Globus pallidus (tissue), 1 donor: ENCODE measurements at places on chromosomes 13 and 19.

DNA sequence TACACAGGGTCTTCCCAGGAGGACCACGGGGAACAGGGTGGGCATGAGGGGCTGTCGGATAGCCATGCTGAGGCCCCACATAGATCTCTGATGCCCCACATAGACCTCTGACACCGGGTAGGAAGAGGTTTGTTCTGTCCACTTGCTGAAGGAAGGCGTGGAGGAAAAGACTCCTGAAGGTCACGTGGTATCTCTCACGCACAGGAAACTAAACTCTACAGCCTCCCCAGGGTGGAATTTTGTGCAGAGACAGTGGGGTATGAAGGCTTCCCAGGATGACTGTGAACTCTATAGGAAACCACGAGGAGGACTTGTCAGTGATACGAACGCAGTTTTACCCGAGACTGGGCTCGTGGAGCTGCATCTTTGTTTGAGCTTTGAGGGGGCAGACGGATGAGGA, 2.8 kb downstream of the EVI5L start:
- peak; percentile 48 for DNase-seq

DNA sequence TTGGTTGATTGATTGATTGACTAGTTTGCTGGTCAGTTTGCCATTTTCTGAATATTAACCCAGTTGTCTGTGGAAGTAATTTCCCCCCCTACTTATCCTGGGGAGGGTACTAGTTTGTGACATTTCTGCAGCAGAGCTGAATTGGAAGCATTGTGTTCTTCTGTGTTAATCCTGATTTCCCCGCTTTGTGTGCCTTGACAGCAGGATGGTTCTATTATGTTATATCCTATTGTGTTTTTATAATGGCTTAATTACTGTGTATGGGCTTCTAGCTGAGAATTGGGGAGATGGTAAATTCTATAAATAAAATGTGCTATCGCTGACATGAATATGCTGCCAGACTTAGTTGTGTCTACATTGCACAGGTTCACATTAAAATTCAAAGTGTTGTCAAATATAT, 499.7 kb downstream of the COG6 start:
- DNase-seq: no peak

- DNase-seq: no peak
These were observed 288.3 kb downstream of the KCTD12 start for GRCh38 chr13:76597868-76598267.

GRCh38 chr13:109118521-109118920, 489.1 kb downstream of the MYO16 start:
- DNase-seq: no peak

GRCh38 chr19:469833-470232, 9.0 kb upstream of the SHC2 start:
- no peak for DNase-seq

GRCh38 chr13:110377178-110377825, 70.2 kb downstream of the COL4A2 start:
- DNase-seq: no peak

DNA sequence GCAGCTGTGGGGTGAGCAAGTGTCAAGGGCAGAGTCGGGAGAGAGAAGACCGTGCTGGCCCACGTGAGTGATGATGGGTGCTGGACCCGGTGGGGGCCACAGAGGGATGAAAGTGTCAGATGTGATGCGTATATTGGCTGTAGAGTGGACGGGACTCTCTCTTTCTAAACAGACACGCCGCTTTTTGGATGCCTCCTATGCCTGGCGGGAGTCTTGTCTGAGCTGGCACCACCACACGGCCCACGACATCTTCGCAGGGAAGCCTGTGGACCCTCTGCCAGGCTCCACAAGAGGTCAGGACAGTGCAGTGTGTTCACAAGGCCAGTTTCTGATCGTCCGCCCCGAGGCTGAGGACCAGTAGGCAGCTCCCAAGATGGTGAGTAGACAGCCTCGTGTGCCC, 12.9 kb upstream of the MRI1 start:
- no peak for DNase-seq
